ENCODE measurements at places on chromosomes 2 and 18. TPM values are rescaled to one million over a fixed set of nuclear protein-coding genes. Genes with fewer than 3 reads are reported as not detected.

SIX3 gene
- not detected for total RNA-seq

ST8SIA5 gene
- 0.62 TPM for total RNA-seq

BOLL gene
- not detected for total RNA-seq

UXS1 gene
- total RNA-seq = 43.2 TPM

PROKR1 gene
- total RNA-seq = not detected

SPDYA gene
- 0.92 TPM for total RNA-seq

EMILIN1 gene
- 16.6 TPM for total RNA-seq

GRCh38 chr2:179596018-179596417, 265.4 kb downstream of the ZNF385B start:
- no peak for DNase-seq

DNA sequence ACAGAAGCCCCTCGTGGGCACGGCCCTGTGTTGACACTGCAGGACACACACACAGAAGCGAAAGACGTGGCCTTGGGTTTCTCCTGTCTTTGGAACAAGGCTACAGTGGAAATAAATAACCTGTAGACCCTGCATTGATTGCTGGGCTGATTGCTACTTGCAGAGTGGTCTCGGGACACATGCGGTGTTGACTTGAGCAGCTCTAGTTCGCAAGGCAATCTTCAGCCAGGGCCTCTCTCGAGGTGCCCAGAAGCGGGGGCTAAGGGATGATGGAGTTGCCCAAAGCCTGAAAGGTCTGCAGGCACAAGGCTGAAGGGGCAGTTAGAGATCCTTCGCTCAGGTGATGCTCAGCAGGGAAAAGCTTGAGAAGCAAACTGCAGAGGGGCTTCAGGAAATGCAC, 180.3 kb downstream of the SEPTIN10 start:
- no peak for DNase-seq

- DNase-seq = no peak
Measured at GRCh38 chr2:216369821-216370220, 2.5 kb downstream of the MARCHF4 start.

GRCh38 chr18:33594799-33595198, 16.8 kb downstream of the ASXL3 start:
- DNase-seq = no peak

DNA sequence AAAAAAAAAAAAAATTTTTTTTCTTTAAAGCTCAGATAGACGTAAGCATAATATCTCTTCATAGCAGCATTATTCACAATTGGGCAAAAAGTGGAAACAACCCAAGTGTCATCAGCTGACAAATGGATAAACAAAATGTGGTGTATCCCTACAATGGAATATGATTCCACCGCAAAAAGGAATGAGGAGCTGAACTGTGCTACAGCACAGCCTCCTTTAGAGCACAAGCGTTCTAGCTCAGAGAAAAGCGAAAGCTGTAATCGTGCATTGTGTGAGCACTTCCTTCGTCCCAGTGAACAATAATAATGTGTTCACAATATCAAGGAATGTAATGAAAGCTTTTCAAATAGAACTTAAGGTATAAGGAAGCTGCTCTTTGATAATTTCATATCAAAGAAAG, 11.7 kb upstream of the CHMP1B start:
- no peak for DNase-seq

- DNase-seq = peak; percentile 44
Measured at GRCh38 chr18:28175150-28175929, 1.6 kb downstream of the CDH2 start.

DNA sequence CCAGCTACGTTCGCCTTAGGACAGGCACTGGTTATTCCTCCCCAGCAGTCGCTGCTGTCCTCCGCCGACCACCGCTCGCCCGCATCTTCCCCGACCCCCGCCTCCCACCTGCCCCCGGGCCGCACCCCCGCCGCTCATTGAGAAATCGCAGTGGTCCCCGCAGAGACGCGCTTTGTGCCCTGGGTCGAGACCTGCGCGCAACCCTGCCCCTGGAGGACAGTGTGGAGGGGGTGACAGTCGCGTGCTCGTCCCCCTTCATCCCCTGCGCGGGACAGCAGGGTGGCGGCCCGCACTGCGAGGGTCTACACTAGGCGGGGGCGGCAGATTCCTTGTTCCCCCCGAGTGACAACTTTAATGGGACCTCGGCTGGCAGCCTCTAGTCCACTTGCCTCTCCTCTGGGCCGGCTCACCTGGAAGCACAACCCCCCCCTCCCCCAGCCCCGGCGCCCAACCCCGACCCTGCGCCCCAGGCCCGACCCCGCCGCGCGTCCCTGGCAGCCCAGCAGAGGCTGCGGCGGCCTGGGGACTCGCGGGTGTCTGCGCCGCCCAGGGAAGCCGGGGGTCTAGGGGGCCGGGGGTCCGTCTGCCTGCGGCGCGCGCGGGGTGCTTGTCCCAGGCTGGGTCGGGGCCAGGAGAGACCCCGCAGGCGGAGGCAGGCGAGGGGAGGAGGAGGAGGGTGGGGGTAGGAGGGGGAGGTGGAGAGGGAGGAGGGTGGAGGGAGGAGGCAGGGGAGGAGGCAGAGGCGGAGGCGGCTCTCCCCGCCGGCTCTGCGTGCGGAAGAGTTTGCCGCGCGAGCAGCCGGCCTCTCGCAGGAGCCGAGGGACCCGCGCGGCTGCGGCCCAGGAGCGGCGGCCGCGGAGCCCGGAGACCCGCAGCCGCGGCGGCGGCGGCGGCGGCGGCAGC, at the start of gene NPAS2:
Gene NPAS2 (plus strand): TSS at position 770 of the 903 bp plus-strand sequence. CDS start 84,616 bp downstream, outside the sequence.
- peak; percentile 46 for DNase-seq

GRCh38 chr2:38682008-38682575, 16.2 kb downstream of the GALM start:
- DNase-seq = no peak

GRCh38 chr18:26865557-26865956, at the start of gene AQP4:
Gene AQP4 (minus strand): TSS chr18:26865707. CDS start chr18:26865689, 18 bp downstream.
- no peak for DNase-seq

GRCh38 chr18:31185186-31185950, 22.7 kb upstream of the DSC1 start:
- peak; percentile 21 for DNase-seq

- peak; percentile 93 for DNase-seq
Measured at GRCh38 chr18:3015204-3015592, 2.3 kb upstream of the LPIN2 start.

GRCh38 chr2:218357236-218358177, 850 bp downstream of the CATIP start:
- no peak for DNase-seq

- DNase-seq = peak; percentile 69
Measured at GRCh38 chr18:54119524-54120019, 104.9 kb downstream of the MBD2 start.

DNA sequence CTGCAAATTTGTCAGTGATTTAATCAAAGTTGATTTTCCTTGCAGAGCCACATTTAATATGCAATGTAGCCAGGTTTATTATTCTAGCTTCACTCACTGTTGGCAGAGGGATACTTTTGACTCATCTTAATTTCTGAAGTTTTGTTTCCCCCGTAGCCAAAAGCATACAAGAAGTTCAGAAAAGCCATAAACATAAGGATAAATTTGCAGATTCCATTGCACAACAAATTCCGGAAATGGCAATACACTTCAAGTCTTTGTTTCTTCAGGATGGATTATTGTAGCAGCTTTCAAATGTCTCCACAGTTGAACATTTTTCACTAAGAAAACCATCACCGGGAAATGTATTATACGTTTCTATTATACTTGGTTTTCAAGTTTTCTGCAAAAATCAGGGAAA, 88.0 kb upstream of the ZCCHC2 start:
- no peak for DNase-seq

- no peak for DNase-seq
Measured at GRCh38 chr2:236861944-236862343, 223.7 kb upstream of the COPS8 start.

- no peak for DNase-seq
Measured at GRCh38 chr2:191291471-191291870, 46.3 kb downstream of the MYO1B start.

GRCh38 chr18:70659036-70659925, 370.4 kb downstream of the SOCS6 start:
- DNase-seq = no peak

GRCh38 chr2:143950704-143951103, 569.2 kb downstream of the ZEB2 start:
- no peak for DNase-seq

- no peak for DNase-seq
Measured at GRCh38 chr2:22086726-22087125, 963.0 kb downstream of the TDRD15 start.

GRCh38 chr2:137969418-137969765, 5.1 kb downstream of the HNMT start:
- peak; percentile 98 for DNase-seq

DNA sequence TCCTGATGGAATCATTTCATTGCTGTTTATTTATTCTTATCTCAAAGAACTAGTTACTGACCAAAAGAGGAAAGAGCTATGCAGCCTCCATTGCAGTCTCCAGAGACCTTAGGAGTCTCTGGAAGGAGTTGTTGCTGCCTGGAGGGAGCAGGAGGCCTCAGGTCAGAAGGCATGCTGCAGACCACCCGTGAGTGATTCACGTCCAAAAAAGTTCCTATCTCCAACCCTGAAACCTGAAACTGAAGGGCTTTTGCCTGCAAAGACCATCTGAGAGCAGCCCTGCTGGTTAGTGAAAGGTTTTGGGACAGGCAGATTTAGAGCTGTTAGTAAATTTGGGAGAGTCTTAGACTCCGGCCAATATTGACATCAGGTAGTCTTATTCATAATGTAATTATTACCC, 29.1 kb downstream of the SLC25A52 start:
- DNase-seq = no peak

DNA sequence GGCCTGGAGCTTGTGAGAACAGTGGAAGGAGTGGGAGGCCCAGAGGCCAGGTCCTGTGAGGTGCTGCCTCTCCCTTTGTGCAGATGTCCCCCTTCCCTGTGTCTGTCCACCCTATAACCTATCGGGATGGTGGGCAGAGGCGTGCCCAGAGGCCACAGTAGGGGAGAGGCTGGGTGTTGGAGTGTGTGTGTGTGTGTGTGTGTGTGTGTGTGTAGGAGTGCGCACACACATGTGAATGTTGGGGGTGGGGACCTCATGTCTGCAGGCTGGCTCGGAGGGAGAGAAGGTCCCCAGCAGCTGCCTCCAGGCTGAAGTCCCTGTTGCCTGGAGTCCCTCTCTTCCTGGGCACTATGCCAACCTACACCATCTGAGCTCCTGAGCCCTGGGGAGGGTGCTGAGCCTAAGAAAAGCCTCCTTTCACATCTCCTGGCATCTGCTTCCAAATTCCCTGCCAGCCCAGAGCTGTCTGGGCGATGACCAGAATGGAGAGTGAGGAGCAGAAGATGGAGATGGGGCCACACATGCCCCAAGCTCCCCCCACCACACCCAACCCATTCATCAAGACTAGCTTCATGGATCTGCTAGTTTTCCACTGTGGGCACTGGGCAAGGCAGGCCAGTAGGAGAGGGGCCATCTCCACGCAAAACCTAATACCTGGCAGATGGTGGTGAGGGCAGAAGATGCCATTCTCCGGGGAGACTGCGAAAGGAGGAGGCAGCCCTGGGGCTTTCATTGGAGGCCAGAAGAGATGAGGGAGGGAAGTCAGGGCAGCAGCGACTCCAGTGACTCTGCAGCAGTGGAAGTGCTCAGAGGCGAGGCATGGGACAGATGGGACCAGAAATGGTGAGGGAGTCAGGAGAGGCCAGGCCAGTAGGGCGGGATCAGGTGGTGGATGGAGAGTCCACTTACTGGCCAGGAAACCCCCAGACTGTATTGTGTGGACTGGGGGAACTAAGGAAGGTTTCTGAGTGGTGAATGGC, 20.3 kb downstream of the KCNK3 start:
- no peak for DNase-seq

GRCh38 chr2:25184254-25184653, 15.9 kb upstream of the POMC start:
- no peak for DNase-seq

Measured in endothelial cell of umbilical vein (primary cell).